ENCODE measurements at places on chromosomes 16 and 17.

- no peak for DNase-seq
Observed at GRCh38 chr16:4837733-4838501, 9.2 kb downstream of the GLYR1 start.

GRCh38 chr16:66167564-66168291, 198.8 kb upstream of the CDH5 start:
- no peak for DNase-seq

- DNase-seq = no peak
Observed at GRCh38 chr16:87042551-87043230, 274.5 kb downstream of the C16orf95 start.

DNA sequence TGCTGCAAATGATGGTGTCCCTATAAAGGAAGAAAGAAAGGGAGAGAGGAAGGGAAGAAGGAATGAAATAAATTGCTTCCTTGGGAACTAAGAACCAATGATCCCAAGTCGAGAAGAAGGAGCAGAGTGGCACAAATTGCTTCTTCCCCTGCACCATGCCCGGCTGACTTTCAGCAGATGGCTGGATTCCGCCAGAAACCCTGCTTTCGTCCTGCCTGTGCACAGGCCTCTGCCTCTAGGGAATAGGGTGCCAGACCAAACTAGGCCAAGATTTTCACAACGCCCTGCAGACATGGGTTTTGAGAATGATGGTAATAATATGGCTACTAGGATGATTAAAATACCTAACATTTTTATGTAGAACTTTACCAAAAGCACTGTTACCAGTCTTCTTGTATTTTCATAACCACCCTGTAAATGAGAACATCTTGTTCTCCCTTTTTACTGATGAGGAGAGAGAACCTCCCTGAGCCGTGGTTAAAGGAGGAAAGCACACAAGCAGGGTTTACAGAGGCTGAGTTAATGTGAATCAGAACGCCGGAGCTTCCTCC, 122.1 kb upstream of the HSBP1 start:
- no peak for DNase-seq

DNA sequence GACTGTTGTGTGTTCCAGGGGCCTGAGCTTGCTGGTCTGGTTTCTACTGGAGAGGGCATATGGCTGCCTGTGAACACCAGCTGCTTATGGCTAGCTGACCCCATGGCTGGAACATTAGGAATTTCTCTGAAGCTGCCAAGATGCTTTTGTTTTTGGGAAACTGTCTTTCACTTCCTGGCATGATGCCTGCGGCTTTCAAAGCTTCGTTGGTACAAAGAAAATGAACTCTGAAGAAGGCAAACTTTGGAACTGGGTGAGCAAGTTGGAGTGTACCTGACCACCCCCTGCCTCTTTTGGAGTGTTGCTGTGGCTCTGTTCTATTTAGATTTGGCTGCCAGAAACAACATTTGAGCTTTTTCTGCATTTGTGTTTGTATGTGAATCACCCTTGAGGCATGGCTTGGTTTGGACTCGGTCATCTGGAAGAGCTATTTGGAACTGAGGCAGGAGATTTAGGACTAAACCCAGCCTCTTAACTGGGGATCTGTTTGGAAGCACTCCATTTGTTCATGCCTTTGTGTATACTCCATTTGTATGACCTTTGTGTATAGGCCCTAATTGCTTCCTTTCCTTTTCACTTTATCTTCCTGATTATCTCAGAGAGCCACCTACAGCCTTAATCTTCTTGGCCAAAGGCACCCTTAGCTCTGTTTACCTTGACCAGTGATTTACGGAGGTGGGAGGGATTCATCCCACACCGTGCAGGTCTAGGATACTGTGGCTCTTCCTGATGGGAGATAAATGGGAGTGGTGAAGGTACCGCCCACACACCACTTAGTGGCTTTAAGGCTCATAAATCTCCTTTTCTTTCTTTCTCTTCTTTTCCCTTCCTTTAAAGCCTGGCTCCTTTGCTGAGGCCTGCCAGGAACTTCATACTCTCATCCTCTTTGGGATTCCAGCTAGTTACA, 7.3 kb upstream of the CPHXL start:
- peak; percentile 7 for DNase-seq

- no peak for DNase-seq
Observed at GRCh38 chr17:7652388-7653356, 1.9 kb downstream of the ATP1B2 start.

DNA sequence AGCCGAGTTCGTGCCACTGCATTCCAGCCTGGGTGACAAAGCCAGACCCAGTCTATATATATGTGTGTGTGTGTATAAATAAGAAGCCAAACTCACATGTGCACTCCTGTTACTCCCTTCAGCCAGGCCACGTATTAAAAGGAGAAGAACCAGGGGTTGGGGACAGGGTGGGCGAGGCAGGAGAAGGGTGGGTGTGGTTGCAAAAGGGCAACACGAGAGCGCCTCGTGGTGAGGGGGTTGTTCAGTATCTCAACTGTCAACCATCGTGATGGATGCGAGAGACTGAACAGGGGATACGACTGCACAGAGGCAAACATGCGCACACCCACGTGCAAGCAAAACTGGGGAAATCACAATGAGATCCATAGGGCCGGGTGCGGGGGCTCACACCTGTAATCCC, 54.9 kb downstream of the ABCC6 start:
- no peak for DNase-seq

DNA sequence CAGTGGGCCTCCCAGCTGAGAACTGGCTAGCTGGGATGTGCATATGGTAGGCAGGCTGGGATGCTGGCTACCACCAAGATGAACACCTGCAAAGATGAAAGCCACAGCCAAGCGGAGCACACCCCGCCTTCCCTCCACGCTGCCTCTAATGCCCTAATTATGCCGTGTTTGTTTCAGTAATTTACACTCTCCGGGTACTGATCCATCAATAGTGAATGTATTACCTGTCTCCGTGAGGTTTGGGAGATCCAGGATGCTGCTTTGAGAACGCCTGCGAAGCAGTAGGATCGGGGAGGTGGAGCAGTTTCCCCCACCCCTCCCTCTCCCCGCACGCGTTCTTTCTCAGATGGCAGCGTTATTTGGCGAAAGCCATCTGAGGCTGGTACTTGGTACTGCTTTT, 28.9 kb upstream of the GSE1 start:
- DNase-seq = no peak

GRCh38 chr16:86894925-86895324, 316.6 kb downstream of the FOXL1 start:
- no peak for DNase-seq

DNA sequence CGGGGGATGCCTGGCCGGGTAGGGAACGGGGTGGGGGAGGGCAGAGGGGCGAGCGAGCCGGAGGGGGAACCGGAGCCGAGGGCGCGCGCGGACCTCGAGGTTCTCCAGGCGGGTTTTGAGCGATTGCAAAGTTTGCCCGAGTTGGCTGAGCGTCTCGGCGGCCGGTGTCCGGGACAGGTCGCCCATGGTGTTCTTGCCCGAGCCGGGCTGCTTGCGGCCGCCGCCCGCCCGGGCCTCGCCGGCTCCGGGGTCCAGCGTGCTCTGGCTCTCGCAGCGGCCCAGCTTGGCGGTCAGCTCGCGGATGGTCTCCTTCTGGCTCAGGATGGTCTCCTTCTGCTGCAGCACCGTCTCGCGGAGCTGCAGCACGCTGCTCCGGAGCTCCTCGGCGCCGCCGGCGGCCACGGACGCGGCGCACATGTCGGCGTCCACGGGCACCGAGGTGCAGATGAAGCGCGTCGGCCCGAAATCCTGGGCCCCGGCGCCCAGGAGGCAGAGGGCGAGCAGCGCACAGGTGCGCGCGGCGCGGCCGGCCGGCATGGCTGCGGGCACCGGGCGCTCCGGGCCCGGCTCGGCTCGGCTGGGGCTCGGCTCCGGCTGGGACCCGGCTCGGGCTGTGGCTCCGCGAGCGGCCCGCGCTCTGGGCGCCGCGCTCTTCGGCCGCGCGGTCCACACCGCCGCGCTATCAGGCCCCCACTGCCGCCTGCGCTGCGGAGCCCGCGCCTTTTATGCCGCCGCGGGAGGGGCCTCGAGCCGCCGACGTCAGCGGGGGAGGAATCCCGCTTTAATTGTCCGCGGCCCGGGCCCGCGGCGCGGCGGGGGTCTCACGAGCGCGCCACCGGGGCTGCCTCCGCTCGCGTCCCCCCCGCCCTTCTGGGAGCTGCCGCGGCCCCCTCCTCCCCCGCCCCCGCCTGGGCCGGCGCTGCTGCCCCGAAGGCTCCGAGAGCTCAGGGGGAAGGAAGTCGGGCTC, at the start of gene NPTX1:
TSS of gene NPTX1 (minus strand) at position 698 of the 967 bp plus-strand sequence. CDS start at position 537, 161 bp downstream.
- no peak for DNase-seq

GRCh38 chr16:88678224-88678979, 7.9 kb downstream of the SNAI3 start:
- no peak for DNase-seq

DNA sequence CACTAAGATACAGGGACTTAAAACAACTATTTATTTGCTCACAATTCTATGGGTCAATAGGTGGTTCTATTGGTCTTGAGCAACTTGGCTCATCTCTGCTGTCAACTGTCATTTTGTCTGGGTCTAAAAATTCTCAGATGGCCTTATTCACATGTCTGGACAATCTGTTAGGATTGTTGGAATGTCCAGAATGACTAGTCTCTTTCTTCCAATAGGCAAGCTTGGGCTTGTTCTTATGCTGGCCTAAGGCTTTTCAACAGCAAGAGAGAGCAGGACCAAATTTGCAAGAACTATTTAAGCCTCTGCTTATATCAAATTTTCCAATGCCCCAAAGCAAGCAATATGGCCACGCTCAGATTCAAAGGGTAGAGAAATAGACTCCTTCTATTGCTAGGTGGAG, 240.9 kb downstream of the KIF2B start:
- DNase-seq = no peak

- DNase-seq = no peak
Observed at GRCh38 chr16:81770008-81770407, 9.1 kb upstream of the PLCG2 start.

- no peak for DNase-seq
Observed at GRCh38 chr17:55420776-55421178, 858 bp downstream of the MMD start.

DNA sequence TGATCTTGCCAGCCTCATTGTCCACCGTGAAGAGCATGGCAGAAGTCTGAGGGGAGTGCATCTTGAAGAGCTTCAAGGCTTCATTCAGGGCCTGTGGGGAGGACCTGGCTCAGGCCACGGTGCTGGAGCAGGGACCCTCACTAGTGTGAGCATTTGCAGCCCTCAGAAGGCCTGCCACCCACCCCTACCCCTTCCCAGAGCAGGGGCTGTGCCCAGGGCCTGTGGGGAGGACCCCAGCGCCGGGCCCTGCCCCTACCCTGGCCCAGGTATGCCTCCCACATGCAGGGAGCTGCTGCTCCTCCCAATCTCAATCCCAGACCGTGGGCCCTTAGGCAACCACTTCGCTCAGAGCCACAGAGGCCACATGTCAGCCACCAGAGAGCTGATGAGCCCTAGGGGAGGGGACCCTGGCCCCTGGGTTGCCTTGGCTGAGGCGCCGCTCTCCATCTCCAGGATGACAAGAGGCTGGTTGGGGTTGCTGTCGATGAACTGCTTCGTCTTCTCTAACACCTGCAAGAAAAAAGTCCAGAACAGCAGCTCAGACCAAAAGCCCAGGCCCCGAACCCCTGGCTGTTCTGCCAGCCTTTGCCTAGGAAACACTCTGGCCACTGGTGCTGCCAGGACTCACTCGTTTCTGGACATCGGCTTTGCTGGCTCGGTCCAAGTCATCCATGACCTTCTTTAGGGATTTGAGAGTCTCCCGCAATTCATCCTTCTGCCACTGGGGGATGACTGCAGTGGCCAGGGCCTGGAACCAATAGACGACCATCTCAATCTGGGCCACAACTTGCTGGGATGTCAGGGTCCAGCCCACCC, 1.8 kb upstream of the EXOSC6 start:
- no peak for DNase-seq
